ENCODE measurements at places on chromosomes 5 and 9. TPM values are rescaled to one million over a fixed set of nuclear protein-coding genes. Genes with fewer than 3 reads are reported as not detected.

ADAMTS6 gene
- 20.0 TPM for total RNA-seq

ECSCR gene
- total RNA-seq: not detected

POU4F3 gene
- total RNA-seq: not detected

STPG3 gene
- total RNA-seq: not detected

DPM2 gene
- 27.8 TPM for total RNA-seq

LCN10 gene
- not detected for total RNA-seq

RMI1 gene
- total RNA-seq: 7.7 TPM

ZNF354C gene
- total RNA-seq: 3.8 TPM

PRDM9 gene
- total RNA-seq: not detected

SLC36A3 gene
- not detected for total RNA-seq

EXD3 gene
- total RNA-seq: 10.7 TPM

DNA sequence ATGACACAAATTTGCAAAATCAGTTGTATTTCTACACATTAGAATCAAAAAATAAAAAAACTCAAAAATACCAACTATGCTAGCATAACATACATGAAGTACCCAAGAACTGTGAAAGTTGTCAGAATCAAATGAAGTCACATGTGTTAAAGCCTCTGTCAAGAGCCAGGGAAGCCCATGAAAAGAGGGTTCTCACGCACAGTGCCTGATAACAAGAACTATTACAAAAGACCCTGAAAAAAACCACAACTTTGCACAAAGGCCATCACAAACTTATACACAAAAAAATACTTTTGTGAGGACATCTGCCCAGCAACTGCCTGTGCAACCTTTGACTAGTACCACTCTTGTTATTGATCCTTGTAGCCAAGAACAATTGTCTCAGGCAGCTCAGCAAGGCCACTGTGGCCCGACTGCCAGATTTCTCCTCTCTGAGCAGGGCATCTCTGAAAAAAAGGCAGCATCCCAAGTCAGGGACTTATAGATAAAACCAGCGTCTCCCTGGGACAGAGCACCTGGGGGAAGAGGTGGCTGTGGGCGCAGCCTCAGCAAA is 28.9 kb upstream of the HNRNPA0 start:
- no peak for DNase-seq

DNA sequence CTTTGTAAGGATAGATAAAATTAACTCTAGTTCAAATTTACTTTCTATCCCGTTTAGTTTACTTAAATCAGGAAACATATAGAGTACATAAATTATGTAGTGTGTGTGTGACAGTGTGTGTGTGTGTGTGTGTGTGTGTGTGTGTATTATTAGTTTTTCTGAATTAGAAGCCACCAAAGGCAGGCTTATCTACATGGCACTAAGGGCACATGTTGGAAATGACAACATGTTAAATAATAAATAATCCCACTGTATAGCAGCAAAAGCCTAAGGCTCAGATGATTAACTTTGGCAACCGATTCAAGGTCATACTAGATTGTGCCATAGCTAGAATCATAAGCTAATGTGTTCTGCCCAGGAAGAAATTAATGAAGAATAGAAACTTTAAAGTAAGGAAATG is 54.6 kb downstream of the MEGF9 start:
- no peak for DNase-seq

DNA sequence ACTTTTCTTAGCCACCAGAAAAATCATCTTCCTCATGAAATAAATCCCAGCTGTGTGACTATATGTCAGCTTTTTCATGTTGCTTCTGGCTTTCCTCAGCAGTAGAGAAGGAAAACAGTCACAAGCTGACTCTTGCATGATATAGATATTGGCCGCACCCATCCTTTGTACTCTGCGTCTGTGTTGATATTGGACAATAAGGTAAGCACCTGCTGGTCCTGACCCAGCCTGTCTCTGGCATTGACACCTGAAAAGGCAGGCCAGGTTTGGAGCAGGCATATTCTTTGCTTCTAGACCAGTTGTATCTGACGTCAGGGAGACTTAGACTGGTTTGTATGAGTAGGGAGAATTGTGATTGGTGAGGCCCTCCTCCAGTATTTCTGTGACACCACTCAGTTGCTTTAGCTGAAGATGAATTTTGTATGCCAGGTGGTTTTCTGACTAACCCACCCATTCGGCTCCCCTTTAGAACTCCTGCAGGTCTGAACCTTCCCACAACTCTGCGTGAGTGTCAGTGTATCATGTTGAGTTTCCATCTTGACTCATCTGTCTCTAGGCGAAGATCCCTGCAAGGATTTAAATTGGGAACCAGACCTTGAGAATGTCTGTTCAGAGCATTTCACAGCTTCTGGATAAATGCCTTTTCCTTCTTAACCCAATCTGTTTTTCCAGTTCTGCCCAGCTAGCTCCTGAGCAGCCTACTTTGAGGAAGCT is 151.2 kb upstream of the RUSC2 start:
- no peak for DNase-seq

GRCh38 chr9:16806674-16807073 is 63.8 kb downstream of the BNC2 start:
- no peak for DNase-seq

DNA sequence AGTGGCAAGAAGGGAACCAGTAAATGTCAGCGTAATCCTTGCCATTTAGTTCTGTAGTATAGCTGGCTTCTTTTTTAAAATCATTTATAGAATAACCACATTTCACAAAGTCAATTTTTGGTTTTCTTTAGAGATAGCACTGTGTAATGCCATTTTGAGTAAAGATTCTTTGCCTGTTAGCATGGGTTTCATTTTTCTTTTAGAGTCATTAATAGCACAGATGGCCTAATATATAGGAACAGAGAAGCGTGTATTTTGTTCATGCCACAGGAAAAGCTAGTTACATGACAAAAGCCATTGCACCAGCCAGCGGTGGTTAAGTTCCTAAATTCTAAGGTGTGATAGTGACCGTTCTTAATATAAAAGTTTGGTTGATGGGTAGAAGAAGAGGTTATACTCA is 1363.9 kb downstream of the MAT2B start:
- DNase-seq: no peak

DNA sequence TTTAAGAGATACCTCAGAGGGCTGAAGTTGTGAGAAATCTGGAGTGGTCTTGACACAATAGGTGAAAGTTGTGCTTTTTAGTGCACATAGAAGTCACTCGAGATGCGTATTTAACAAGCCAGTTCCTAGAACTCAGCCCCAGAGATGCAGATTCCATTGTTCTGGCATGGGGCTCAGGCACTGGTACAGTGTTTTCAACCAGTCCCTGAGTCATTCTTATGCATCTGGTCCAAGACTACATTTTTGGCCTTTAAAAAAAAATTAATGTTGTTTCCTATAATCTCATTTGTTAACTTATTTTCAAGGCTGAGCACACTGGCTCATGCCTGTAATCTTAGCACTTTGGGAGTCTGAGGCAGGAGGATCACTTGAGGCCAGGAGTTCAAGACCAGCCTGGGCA is 29.6 kb downstream of the PTTG1 start:
- DNase-seq: no peak

DNA sequence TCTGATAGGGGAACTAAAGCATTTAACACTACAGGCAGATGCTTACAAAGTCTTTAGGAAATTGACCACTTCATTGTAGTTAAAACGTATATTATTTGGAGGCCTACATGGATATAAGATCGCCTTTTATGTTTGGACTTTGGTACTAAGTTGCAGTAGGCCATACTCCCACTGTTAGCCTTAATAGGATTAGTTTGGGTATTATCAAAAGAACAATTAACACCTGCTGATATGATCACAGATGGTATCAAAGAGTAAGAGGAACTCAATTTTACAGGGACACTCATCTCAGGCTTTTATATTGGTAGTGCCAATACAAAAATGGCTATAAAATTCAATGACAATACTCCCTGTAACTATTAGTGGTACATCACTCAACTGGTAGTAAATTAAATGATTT is 1183.0 kb downstream of the MAT2B start:
- no peak for DNase-seq

GRCh38 chr9:125745682-125746016 is 1.5 kb upstream of the PBX3 start:
- DNase-seq: no peak

GRCh38 chr5:56498759-56499395 is 265.7 kb upstream of the ANKRD55 start:
- no peak for DNase-seq

- DNase-seq: no peak
Observed at GRCh38 chr5:80061547-80061946, 26.4 kb downstream of the THBS4 start.

- no peak for DNase-seq
Observed at GRCh38 chr9:27654629-27655285, 81.5 kb upstream of the C9orf72 start.

DNA sequence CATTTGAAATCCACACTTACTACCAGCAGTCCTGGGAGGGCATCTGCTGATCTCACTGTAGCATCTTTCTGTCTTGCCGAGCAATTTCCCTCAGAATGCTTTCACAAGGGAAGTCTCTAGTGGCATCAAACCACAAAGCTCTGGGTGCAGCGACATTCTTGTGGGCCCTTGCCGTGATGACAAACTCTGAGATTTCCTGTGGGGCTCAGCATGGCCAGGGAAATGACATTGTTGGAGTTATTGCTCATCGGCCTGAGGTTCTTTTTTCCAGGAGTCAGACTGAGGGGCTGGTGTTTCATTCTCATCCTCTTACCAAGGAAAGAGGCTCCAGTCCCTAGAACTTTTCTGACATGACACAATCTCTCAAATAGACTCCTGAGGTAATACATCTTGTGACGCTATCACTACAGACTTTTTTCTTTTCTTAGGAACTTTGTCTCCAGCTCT is 51.4 kb downstream of the PFDN1 start:
- DNase-seq: no peak

- DNase-seq: no peak
Observed at GRCh38 chr9:100111235-100111634, 12.2 kb downstream of the INVS start.

DNA sequence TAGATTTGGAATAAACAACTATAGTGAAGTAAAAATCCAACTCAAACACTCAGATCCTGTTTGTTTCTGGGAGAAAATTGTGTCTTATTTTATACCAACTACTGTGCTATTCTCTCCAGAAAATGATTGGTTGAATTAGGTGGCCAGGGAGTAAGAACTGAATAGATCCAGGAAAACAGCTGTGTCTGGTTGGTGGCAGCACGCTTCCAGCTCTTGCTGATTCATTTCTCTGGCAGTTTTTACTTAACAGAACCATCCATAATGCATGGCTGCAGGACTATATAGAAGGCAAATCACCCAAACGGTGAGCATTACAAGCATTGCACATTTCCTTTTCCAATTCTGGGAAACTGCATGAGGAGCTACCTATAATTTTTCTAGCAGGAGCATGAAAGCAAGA is 29.5 kb downstream of the DMAC1 start:
- no peak for DNase-seq

DNA sequence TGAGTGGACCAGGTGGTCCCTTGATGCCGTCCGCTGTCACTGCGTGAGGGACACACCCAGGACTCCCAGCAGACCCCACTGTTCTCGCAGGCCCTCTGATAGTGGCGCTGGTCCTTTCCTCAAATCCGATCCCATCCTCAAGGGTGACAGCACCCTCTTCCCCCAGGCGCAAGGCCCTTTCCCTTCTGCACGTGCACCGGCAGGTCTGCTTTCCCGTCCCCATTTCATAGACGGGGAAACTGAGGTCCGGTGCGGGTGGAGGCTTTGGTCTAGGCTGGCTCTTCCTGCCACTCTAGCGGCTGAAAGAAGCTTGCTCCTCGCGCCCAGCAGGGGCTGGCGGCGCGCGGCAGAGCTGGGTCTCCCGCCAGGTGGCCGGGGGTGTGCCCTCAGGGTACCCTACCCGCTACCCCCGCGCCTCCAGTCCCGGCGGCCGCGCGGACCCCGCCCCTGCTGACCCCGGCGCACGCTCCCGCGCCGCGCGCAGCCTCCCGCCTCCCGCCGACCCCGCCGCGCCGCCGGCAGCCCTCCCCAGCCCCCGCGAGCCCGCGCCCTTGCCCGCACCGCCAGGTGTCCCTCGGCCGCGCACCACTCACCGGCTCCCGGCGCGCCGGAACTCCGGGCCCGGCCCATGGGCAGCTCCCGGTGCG is 453 bp downstream of the RASGEF1C start:
- DNase-seq: no peak

GRCh38 chr5:83387041-83387440 is 84.5 kb upstream of the VCAN start:
- no peak for DNase-seq

GRCh38 chr9:118957585-118957984 is 411.6 kb downstream of the BRINP1 start:
- no peak for DNase-seq

DNA sequence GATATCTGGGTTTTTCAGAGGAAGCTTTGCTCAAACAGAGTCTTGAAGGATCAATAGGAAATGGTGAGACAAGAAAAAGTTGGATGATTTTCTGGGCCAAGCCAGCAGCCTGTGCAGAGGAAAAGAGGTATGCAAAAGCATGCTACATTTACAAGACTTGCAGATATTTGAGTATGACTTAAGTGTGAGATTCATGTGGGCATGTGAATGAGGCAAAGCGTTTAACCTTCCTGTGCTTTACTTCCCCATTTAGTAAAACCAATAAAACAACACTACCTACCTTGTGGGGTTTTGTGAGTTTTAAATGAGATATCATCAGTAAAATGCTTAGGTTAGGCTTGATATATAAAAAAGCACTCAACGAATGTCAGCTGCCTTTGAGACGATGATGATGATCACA is 58.1 kb downstream of the PIP5K1B start:
- DNase-seq: no peak

DNA sequence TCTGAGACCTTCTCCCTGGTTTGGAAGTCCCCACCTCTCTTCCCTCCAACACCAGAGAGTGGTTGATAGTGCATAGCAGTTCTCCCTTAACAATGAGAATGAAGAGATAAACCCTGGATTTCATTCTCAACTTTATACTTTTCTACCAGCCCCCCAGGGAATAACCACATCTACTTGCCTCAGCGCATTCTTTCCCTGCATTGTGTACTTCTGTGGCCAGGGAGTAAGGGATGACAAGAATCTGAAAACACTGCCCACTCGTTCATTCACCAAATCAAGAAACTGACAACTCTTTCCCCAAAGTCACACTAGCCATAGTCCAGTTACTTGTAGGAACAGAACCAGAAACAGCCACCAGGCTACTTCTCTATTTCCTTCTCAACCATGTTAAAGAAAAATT is 46.0 kb upstream of the SPIN1 start:
- DNase-seq: no peak

DNA sequence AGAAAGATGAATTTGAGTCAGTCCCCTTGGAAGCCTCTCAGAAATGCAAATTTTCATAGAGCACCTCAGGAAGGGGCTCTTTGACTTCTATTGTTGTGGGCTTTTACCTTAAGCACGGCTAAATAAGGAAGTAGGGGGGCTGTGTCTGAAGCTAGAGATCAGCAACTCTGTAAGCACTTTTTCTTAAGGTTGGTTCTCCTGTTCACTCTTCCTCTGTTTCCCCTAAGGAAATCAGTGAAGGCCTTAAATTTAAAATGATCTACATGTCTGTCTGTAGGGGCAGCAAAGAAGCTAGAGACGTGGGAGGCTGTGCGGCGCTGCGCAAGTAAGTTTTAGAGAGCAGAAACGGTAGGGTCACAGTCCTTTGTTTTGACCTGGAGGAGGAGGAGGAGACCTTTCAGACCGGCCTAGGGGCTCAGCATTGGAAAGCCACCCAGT is 1.2 kb upstream of the CDC14B start:
- no peak for DNase-seq

GRCh38 chr5:93236807-93237421 is 344.1 kb downstream of the NR2F1-AS1 start:
- no peak for DNase-seq
